ENCODE measurements at places on chromosomes 5 and 9.

DNA sequence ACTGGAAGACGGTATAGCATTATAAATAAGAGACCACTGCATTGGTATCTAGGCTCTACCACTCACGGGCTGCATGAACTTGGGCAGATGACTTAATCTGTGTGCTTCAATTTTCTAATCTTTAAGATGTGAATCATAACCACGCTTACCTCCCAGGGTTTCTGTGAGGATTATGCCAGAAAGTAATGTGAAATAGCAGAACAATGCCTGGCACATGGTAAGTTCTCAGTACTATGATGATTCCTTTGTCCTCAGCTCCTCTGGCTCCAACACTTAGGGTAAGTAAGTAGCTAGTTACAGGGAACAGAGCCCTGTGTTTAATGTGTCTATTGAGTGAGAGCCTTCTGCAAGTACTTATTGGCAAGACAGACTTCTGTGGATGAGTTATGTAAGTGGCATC, 31.1 kb downstream of the POU4F3 start:
- peak; percentile 79 for DNase-seq

- DNase-seq: peak; percentile 45
Measured at GRCh38 chr5:159050316-159051143, 49.2 kb downstream of the EBF1 start.

- no peak for DNase-seq
Measured at GRCh38 chr5:15283076-15283475, 216.9 kb upstream of the FBXL7 start.

DNA sequence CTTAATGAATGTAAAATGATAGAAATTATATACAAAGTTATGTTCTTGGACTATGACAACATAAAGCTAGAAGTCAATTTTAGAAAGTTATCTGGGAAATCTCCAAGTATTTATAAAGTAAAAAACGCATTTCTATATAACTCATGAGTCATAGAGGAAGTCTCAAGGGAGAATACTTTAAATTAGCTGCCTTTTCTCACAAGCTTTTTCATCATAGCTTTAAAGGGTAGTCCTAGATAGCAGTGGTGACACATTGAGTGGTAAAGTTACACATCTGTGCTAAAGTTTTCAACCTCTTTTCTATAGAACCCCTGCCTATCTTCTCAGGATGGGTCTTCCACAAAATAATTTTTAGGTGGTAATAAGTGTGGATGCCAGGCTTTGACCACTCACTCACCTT, 598.3 kb upstream of the FAM174A start:
- no peak for DNase-seq

DNA sequence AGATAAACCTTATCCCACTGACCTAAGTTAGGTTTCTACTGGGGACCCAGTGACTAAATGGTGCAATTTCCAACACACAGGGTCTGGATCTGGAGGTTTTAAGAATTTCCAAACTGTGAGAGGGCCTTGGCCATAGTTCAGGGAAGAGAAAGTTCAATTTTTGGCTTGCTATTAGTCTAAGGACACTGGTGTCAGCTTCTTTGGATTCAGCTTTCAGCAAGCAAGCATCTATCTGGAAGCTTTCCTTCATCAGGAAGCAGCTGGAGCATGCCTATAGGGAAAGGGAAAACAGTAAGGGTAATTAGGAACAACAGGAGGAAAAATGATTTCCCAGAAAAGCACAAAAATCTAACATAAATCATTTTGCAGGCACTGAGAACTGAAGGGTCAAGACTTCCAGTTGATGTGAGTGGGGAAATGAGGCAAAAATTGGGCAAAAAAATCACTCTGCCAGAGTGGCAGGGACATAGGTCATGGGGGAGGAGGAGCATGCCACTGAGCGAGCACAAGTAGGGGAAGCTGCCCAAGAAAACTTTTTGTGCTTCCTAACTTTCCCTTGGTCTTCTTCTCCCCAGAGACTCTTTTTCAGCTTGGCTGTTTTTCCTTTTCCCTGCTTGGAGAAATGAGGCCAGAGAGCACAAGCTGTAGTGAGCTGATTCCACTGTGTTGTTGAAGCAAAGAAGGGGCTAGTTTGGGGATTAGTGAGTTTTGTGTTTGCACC, 299.6 kb downstream of the FGF10 start:
- no peak for DNase-seq

DNA sequence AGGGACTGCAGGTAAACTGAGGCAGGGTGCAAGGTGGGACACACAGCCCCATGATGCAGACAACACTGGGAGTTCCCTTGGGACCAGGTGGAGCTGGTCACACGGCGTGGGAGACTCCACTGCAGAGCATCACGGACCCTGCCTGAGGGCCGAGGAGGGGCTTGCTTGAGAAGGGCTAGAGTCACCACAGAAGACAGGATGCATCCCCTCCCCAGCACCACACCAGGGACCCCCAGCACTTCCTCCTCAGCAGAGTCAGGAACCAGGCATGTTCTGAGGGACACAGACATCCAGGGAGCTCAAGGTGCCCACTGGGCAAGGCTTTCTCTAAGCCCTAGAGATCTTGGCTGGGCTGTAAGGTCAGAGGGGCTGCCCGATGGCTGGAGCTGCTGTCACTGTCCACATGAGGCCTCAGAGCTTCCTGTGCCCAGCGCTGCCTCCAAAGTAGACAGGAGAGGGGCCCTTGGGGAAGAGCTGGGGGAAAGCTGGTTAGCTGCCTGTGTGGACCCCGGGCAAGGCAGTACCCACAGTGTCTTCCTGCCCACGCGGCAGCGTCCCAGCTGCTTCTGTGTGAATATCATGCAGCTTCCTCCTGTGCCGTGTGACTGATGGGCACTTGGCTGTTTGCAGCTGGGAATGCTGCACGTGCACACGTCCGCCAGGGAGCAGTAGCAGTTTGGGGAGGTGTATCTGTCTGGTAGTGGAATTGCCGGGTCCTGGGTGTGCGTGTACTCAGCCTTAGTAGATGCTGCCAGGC, 176.6 kb downstream of the CACNA1B start:
- no peak for DNase-seq

All from Daoy (cell line).